Cardiac muscle cell (in vitro differentiated cells and primary cell): ENCODE measurements at places on chromosomes 4 and X. TPM values are rescaled to one million over a fixed set of nuclear protein-coding genes. Genes with fewer than 3 reads are reported as not detected.

The NDNF gene
- total RNA-seq, result 4.8 and 9.3 TPM in 2 replicates

The MAP7D2 gene
- 0.04 and 0.36 TPM in 2 replicates for total RNA-seq

The CENPU gene
- 8.7 TPM in 2 replicates for total RNA-seq

The NHS gene
- 0.74 and 0.89 TPM in 2 replicates for total RNA-seq

GRCh38 chr4:36024901-36025660 lies 219.2 kb downstream of the ARAP2 start:
- H3K27ac ChIP-seq, result no peak overlapping the region
- no peaks in the 10 kb centered on the region for H3K36me3 ChIP-seq
- no peak for DNase-seq
- H3K4me1 ChIP-seq, result no peaks in the 10 kb centered on the region
- H3K4me3 ChIP-seq, result no peak overlapping the region
- no peaks in the 10 kb centered on the region for H3K27me3 ChIP-seq

DNA sequence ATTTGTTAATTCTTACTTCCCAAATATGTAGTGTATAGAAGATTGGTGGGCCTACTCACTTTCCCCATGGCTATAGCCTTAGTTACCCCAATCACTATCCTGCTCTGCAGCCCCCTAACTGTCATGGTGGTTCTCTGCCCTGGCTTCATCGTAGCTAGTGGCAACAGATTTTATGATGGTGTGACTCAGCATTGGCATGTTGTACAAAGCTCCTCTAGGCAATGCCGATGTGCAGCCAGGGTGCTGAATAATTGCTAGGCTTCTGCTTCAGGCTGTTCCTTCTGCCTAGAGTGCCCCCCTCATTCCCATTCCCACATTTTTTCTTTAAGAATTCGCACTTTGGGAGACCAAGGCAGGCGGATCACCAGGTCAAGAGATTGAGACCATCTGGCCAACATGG lies 35.2 kb downstream of the AFF2 start:
- H3K27ac ChIP-seq, result no peak overlapping the region
- no peaks in the 10 kb centered on the region for H3K36me3 ChIP-seq
- no peaks in the 10 kb centered on the region for H3K27me3 ChIP-seq
- DNase-seq, result no peak

- H3K36me3 ChIP-seq, result no peaks in the 10 kb centered on the region
- no peak overlapping the region for H3K4me3 ChIP-seq
- H3K4me1 ChIP-seq, result no peaks in the 10 kb centered on the region
- no peak for DNase-seq
- no peak overlapping the region for H3K27ac ChIP-seq
Measured at GRCh38 chrX:57822818-57823217, 87.4 kb downstream of the ZXDA start.

GRCh38 chrX:69037786-69038185 lies 127.5 kb downstream of the PJA1 start:
- no peak for DNase-seq
- no peak overlapping the region for H3K4me3 ChIP-seq
- H3K27me3 ChIP-seq, result no peaks in the 10 kb centered on the region
- no peaks in the 10 kb centered on the region for H3K4me1 ChIP-seq
- no peaks in the 10 kb centered on the region for H3K36me3 ChIP-seq

GRCh38 chrX:28787206-28787605 lies 200.0 kb downstream of the IL1RAPL1 start:
- no peaks in the 10 kb centered on the region for H3K27me3 ChIP-seq
- H3K36me3 ChIP-seq, result no peaks in the 10 kb centered on the region
- H3K4me1 ChIP-seq, result no peaks in the 10 kb centered on the region
- no peak overlapping the region for H3K4me3 ChIP-seq

DNA sequence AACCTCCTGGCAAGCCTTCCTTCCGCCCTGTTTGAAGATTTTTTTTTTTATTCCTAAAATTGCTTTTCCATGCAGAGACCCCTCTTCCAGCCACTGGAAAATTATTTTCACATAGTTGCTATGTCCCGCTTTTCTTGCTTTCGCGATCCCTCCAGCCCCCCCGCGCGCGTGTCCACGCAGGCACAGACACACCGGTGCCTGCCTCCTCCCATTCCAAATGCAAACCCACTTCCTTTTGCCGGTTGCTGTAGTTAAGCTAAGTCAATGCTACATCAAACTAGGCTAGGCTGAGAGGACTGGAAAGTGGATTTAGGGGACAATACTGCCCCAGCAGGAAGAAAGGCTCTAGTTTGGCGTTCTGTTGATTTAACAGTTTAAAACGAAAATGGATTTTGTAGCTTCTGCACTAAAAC lies 111.0 kb downstream of the DHX15 start:
- H3K4me1 ChIP-seq, result no peaks in the 10 kb centered on the region
- H3K27ac ChIP-seq, result no peak overlapping the region
- no peaks in the 10 kb centered on the region for H3K36me3 ChIP-seq
- DNase-seq, result peak; percentile 42
- H3K27me3 ChIP-seq, result peaks cover 41% of the 10 kb centered on the region
- H3K4me3 ChIP-seq, result peak overlapping the region; percentile 52

DNA sequence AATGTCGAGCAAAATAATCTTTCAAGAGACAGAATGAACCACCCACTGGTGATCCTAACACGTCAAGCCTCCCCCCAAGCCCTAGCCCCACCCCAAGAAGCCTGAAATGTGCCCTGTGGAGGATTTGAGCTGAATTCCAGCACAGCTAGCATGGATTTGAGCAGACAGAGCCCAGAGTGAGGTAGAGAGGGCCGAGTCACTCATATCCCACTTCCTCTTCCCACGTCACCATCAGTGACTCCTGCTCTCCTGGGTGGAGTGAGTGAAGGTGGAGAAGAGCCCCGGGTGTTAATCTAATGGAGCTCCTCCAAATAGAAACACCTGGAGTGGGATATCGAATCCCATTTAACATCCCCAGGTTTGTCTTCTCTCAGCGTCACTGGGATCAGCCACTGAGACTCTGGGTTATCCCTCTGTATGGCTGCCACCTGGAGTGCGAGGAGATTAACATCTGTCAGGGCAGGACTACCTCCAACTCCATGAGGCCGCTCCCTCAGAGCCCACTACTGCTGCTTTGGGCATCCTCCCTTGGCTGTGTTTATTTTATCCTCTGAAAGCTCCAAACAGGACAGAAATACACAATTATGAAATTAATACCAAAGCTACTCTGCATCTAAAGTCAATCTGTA lies 136.6 kb downstream of the NWD2 start:
- no peaks in the 10 kb centered on the region for H3K27me3 ChIP-seq
- no peaks in the 10 kb centered on the region for H3K4me1 ChIP-seq
- DNase-seq, result no peak
- no peak overlapping the region for H3K27ac ChIP-seq

DNA sequence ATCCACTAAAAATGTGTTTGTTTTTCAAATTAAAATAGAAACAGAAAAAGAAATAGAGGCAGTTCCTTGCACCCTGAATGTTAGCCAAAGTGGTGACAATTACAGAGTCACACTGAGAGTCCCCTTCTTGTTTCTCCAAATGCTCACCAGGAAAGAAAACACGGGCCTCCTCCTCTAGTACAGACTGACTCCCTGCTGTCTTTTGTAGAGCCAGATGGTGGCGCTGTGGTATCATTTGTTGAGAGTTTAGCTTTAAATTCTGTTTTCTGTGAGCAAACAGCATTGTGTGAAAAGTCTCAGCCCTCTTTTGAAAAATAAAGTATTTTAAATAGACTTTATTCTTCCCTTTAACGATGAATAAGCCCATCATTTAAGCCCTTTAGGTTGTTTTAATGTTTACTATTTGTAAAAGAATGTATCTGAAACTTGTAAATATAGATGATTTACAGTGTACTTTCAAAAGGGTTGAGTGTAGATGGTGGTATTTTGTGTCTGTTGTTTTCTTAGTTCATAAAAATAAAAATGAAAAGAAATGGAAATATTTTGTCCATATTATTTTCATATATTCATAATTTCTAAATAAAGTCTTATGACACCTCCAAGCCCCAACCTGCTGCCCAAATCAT lies 36.9 kb upstream of the ATOH1 start:
- no peaks in the 10 kb centered on the region for H3K36me3 ChIP-seq
- DNase-seq, result peak; percentile 84
- H3K27ac ChIP-seq, result no peak overlapping the region
- no peaks in the 10 kb centered on the region for H3K4me1 ChIP-seq

GRCh38 chr4:69894186-69894585 lies 34.2 kb upstream of the SULT1E1 start:
- no peak overlapping the region for H3K27ac ChIP-seq
- DNase-seq, result no peak
- no peaks in the 10 kb centered on the region for H3K27me3 ChIP-seq
- H3K4me1 ChIP-seq, result no peaks in the 10 kb centered on the region
